ENCODE measurements at places on chromosomes 6 and 20.

- H3K27ac ChIP-seq = no peak overlapping the region
- no peak overlapping the region for H3K4me3 ChIP-seq
- peaks cover 9% of the 10 kb centered on the region for H3K36me3 ChIP-seq
- no peaks in the 10 kb centered on the region for H3K4me1 ChIP-seq
Measured at GRCh38 chr20:2983508-2983907, 59.9 kb upstream of the GNRH2 start.

DNA sequence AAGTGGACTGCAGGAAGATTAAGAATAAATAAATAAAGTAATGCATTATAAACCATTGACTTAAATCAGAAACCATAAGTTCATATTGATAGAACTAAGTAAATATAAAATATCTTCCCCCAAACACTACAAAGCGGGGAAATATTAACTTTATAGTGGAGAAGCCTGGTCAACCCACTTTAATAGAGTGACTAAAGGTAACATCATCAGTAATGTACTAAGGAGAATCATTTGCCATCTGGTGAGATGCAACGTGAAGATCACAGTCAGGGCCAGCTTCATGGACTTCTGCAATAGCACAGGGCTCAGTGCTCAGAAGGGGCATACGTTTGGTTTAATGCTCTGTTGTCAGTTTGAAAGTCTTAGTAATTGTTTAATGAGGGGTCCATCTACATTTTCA is 58.8 kb upstream of the CD83 start:
- H3K4me1 ChIP-seq = no peaks in the 10 kb centered on the region
- peaks cover 12% of the 10 kb centered on the region for H3K27me3 ChIP-seq
- DNase-seq = no peak
- peaks cover 7% of the 10 kb centered on the region for H3K36me3 ChIP-seq
- no peak overlapping the region for H3K27ac ChIP-seq

- peak within 1 kb of the TSS; percentile 75 for H3K4me3 ChIP-seq
- no peak within 1 kb of the TSS for H3K27ac ChIP-seq
- no peaks in the 10 kb centered on the region for H3K36me3 ChIP-seq
- H3K27me3 ChIP-seq = peaks cover 87% of the 10 kb centered on the region
Measured at GRCh38 chr20:40689100-40689942, at the start of gene MAFB. Gene MAFB (minus strand): TSS chr20:40689236. CDS start chr20:40688850, 386 bp downstream.

DNA sequence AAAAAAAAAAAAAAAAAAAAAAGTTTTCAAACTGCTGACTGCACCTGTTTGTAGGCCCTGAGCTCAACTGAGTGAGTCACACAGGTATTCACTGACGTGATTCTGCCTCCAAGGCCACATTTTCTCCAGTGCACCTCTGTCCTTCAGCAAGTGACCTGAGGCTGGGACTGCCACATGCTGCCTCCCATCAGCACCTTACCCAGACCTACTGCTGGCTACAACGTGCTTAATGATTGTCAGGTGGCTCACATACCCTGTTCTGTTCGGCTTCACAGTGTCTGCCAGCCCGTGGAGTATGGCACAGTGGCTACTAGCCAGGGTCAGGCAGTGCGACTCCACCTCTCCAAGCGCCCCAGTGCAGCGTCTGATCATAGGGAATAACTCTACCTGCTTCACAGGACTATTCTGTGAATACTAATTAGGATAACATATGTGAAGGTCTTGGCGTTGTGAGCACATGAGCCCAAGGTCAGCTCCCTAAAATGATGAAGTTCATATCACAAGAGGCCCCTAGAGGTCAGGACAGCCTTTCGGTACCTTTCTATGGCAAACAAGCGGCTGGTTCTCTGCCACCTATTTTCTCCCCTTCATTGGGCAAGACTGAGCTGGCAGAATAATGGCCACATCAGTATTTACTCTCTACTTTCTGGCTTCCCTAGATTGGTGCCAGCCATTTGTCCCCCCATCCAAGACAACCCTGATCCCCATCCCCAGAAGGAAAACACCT is 28.1 kb downstream of the RIPOR3 start:
- no peaks in the 10 kb centered on the region for H3K4me1 ChIP-seq
- no peak overlapping the region for H3K4me3 ChIP-seq
- no peaks in the 10 kb centered on the region for H3K36me3 ChIP-seq
- H3K27me3 ChIP-seq = peaks cover 14% of the 10 kb centered on the region
- H3K27ac ChIP-seq = no peak overlapping the region
- DNase-seq = no peak

GRCh38 chr6:136307351-136307750 is 17.7 kb upstream of the BCLAF1 start:
- no peaks in the 10 kb centered on the region for H3K36me3 ChIP-seq
- H3K4me1 ChIP-seq = no peaks in the 10 kb centered on the region
- H3K27ac ChIP-seq = no peak overlapping the region
- no peaks in the 10 kb centered on the region for H3K27me3 ChIP-seq
- no peak overlapping the region for H3K4me3 ChIP-seq

- no peaks in the 10 kb centered on the region for H3K36me3 ChIP-seq
- peaks cover 17% of the 10 kb centered on the region for H3K4me1 ChIP-seq
- peaks cover 48% of the 10 kb centered on the region for H3K27me3 ChIP-seq
- peak overlapping the region; percentile 13 for H3K27ac ChIP-seq
- DNase-seq = no peak
Measured at GRCh38 chr6:163883984-163884383, 469.5 kb downstream of the QKI start.

DNA sequence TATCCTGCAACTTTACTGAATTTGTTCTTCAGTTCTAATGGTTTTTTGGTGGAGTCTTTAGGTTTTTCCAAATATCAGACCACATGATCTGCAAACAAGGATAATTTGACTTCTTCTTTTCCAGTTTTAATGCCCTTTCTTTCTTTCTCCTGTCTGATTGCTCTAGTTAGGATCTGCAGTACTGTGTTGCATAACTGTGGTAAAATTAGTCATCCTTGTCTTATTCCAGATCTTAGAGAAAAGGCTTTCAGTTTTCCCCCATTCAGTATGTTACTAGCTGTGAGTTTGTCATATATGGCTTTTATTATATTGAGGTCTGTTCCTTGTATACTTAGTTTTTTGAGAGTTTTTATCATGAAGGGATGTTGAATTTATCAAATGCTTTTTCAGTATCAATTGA is 4.3 kb downstream of the MICA start:
- no peak for DNase-seq
- peak overlapping the region; percentile 63 for H3K27ac ChIP-seq
- no peaks in the 10 kb centered on the region for H3K36me3 ChIP-seq
- peaks cover 54% of the 10 kb centered on the region for H3K4me1 ChIP-seq
- H3K27me3 ChIP-seq = no peaks in the 10 kb centered on the region
- H3K4me3 ChIP-seq = no peak overlapping the region

DNA sequence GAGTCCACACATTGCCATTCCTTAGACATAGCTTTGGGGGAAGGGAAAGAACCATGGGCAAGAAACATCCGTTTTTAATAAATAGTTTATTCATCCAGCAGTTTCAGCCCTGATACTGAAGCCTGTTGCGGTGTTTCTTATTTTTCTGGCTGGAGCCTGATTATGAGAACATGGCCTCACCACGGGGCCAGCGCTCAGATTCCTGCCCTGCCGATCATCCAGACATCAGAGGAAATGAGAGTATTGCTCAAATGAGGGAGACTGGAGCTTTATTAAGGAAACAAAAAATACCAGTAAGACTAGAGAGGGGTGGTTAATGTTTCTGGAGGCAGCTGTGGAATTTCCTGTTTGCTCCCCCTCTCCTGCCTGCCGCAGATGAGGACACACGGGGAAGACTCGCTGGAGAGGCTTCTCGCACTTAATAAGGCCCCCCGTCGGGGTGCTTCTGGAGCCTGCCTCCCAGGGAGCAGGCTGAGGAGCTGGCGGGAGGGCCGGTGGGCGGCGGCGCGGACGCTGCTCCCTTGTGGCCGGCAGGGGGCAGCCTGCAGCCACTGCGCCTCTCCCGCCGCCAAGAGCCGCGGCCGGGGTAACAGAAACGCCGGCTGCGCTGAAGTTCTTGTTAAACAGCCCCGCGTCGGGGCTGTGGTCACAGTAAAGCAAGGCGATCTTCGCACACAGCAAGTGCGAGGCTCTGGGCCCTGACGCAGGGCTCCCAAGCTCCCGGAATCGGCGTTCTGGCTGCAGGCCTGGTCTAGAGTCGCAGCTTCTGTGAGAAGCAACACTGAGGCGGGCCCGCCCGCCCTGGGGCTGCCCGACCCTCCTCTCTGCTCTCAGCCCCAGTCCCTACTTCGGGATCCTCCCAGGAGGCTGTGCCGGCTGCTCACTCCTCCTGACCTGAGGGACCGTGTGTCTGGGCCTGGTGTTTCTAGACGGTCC is 17.5 kb downstream of the LEMD2 start:
- H3K4me1 ChIP-seq = peaks cover 13% of the 10 kb centered on the region
- no peak overlapping the region for H3K4me3 ChIP-seq
- DNase-seq = peak; percentile 53
- no peaks in the 10 kb centered on the region for H3K36me3 ChIP-seq

DNA sequence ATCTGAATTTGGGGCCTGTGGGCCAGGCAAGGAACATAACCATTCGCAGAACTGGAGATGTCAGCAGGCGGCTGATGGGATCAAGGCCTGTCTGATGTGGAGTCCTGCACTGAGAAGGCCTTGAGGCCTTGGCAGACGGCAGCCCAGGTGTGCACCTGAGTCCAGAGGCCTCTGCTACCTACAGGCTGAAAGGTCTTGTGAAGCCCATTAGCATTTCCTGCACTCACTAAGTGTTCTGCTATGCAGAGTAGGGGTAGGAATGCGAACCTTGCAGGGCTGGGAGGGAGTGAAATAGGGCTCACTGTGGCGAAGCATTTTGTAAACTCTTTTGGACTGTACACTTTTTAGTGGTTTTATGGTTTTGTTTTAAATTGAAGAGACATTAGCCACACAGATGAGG is 48.3 kb upstream of the RNF24 start:
- no peaks in the 10 kb centered on the region for H3K36me3 ChIP-seq
- no peaks in the 10 kb centered on the region for H3K27me3 ChIP-seq
- H3K27ac ChIP-seq = no peak overlapping the region
- no peak for DNase-seq
- peaks cover 13% of the 10 kb centered on the region for H3K4me1 ChIP-seq

GRCh38 chr20:41872930-41873329 is 254.8 kb upstream of the CHD6 start:
- no peak overlapping the region for H3K27ac ChIP-seq
- no peaks in the 10 kb centered on the region for H3K4me1 ChIP-seq
- no peaks in the 10 kb centered on the region for H3K36me3 ChIP-seq

DNA sequence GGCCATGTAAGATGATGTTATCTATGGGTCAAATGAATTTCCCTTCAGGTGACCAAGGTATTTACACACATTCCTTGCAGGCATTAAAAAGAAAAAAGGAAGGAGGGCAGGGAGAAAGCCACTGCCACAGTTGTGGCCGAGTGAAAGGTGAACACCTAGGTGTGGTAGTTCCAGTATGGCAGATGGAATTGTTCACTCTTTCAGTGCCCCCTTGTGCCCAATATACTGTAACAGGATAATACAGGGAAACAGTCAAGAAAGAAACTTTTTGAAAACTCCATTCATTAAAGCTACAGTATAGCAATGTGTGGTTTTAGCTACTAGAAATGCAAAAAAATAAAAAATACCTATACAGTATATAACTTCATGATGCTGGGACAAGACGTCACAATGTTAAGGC is 52.1 kb downstream of the BMP2 start:
- H3K27me3 ChIP-seq = no peaks in the 10 kb centered on the region
- no peak for DNase-seq
- H3K36me3 ChIP-seq = no peaks in the 10 kb centered on the region
- no peak overlapping the region for H3K27ac ChIP-seq

DNA sequence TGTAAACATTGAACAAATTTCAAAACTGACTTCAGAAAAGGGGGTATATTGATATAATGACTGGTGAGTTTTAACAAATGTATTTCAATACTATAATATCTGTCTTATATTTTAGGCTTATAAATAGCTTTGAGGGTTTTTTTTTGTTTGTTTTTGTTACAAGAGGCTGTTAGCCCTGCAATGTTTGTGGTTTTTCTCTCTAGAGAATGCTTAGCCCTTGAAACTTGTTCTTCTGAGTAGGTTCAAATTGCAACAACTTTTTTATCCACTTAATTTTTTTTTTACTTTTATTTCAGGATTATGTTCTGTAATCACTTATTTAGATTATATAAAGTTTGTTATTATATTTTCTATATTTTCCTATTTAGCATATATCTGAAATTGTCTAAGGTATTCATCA is 333.2 kb downstream of the RIMS1 start:
- H3K4me3 ChIP-seq = no peak overlapping the region
- no peak for DNase-seq
- H3K4me1 ChIP-seq = no peaks in the 10 kb centered on the region
- no peaks in the 10 kb centered on the region for H3K36me3 ChIP-seq
- H3K27me3 ChIP-seq = peaks cover 4% of the 10 kb centered on the region

DNA sequence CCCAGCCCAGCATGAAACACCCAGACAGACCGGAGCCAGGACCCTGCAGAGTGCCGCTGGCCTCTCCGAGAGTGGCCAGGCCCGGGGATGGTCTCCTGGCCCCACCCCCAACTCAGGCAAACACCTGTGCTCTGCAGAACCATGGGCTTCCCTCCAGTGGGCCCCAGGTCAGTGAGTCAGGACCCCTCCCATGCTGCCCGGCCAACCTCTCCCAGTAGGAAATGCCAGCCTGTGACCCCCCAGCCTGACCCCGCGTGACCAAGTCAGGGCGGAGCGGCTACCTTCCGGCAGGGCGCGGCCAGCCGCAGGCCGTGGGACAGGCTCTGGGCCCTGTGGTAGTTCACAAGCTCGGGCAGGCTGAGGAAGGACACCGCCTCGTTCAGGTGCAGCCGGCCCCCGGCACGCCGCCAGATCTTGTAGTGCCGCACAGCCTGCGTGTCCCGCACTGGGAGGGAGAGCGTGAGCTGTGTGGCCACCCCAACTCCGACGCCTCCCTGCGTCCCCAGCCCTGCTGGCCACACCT is 3.2 kb downstream of the PTK6 start:
- no peaks in the 10 kb centered on the region for H3K27me3 ChIP-seq
- DNase-seq = no peak
- H3K4me1 ChIP-seq = peaks cover 9% of the 10 kb centered on the region
- no peak overlapping the region for H3K4me3 ChIP-seq

DNA sequence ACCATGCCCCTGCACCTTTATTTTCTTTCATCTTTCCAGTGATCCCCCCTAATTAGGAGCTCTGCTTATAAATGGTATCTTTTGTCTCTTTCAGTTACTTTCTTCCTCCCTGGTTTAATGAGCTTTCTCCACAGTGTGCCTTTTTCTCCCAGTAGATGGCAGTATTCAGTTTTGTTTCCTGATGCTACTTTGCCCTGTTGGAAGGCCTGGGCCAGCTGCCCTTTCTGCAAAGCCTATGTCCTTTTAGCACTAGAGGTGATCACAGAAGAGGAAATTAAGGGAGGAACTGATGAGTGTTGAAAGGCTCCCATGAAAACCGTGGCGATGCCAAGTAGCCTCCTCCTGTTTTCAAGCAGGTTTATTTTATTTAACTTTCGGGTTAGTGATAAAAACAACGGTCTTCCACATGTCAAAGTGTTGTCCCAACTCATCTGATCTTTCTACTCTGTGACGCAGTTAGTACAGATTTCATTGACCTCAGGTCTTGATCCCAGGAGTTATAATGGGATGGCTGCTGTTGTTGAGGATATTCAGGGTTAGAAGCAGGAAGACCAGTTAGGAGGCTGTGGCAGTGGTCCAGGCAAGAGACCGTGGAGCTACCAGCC is 184.2 kb upstream of the BMP2 start:
- H3K4me1 ChIP-seq = no peaks in the 10 kb centered on the region
- no peak overlapping the region for H3K27ac ChIP-seq
- H3K36me3 ChIP-seq = no peaks in the 10 kb centered on the region
- no peak overlapping the region for H3K4me3 ChIP-seq
- peaks cover 9% of the 10 kb centered on the region for H3K27me3 ChIP-seq

All from naive B cell (primary cell).